NCI-H446 treated with DMSO at 0.1 percent for 48 hours (cell line): ENCODE measurements at places on chromosomes 6 and 20.

- DNase-seq, result no peak
Observed at GRCh38 chr6:73691512-73691911, 4.5 kb upstream of the CD109 start.

GRCh38 chr20:57383447-57384347 lies 7.5 kb upstream of the RBM38 start:
- no peak for DNase-seq

DNA sequence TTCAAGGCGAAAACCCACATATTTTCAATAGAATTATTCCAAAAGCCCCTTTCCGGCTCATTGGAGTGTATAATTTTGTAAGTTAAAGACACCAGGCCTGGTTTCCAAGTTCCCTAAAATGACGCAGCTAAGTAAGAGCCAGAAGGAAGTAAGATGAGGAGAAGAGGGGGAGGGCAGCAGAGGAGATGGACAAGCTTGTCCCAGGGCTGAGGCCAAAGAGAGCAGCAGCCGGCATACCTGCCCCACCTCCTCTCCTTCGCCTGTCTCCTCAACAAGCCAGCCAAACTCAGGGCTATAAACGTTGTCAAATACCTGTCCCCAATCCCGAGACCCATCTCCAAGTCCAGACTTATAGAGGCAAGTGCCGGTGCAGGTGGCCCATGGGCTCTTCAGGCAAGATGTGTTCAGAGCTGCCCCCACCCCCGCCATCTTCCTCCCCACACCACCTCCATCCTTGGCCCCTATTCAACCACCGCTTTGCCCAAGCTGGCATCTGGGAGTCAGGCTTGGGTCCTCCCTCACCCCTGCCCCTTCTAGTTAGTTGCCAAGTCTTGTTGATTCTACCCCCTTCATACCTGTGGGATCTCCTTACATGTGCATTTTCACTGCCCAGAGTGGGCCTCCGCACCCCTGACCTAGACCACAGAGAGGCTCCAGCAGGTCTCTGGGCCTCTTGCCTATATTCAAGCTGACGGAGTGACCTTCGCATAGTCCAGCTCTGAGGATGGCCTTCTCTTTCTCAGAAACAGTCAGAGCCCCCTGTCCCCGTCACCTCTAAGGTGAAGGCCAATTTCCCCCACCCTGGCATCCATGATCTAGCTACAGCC lies 75.7 kb upstream of the SIRPA start:
- DNase-seq, result peak; percentile 49

- no peak for DNase-seq
Observed at GRCh38 chr20:13684566-13685222, 46.0 kb upstream of the TASP1 start.
